ENCODE measurements at places on chromosomes 4 and X.
A peak's percentile ranks its signal among the peaks of the same experiment; 100 is the strongest.

DNA sequence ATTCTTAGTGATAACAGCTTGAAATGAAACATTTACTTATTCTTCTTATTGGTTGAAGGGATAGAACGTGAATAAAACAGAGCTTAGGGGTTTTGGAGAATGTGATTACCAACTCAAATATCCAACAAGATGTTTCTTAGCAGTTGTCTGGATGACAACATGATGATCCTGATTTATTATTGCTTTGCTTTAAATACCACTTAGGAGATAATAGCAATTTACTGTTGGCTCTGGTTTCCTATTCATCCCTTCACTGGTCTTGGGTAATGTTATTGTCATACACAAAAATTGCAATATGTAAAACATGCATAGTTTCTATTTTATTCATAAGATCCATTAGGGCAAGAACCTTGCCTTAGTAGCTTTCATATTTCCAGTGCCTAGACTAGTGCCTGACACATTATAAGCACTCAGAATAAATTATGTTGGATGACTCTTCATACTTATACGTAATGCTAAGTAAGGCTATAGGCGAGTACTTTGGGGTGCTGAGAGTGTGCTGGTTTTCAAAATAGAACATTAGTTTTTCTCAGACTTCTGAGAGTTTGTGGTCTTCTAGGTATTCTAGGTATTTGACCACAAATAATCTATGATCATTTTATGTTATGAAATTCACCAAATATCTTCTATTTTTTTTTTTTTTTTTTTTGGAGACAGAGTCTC lies 58.6 kb upstream of the PGRMC2 start:
- DNase-seq, result no peak

GRCh38 chrX:72245461-72246089 lies 6.7 kb upstream of the ERCC6L start:
- peak; percentile 57 for DNase-seq

- DNase-seq, result no peak
These were observed 214.8 kb downstream of the CRLF2 start for GRCh38 chrX:997631-998137.

DNA sequence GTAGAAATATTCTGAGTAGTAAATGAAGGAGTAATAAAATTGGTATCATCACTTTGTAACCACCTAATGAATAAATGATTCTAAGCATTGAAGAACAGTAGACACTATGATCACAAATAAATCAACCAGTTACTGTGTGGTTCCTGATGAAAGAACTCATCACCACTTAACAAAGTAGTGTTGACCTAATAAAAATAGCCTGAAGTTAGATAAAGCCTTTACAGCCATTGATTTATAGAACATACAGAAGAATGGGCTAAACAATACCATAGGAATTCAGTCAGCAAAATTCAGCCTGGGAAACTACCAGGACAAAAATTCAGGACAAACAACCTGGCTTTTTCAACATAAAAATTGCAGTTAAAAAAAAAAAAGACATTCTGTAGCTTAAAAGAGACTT lies 9.0 kb downstream of the SLC30A9 start:
- DNase-seq, result no peak

GRCh38 chr4:13327991-13328390 lies 156.1 kb downstream of the RAB28 start:
- DNase-seq, result no peak

DNA sequence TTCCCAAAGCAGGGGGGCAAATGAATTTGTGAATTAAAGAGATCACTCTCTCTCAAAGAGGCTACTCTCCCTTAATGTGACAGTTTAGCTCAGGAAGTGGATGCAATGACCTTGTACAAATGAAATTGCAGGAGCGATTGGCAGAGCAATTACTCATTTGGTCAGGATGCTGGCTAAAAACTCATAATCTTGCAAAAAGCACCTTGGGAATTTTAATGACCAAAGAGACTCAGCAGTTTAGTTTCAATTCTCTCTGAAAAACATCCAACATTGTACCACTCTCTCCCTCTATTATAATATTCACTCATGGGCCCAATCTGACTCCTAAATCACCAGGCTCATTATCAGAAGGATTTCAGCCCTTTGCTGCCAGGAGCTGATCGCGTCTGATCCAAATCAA lies 26.1 kb downstream of the PDGFC start:
- no peak for DNase-seq

DNA sequence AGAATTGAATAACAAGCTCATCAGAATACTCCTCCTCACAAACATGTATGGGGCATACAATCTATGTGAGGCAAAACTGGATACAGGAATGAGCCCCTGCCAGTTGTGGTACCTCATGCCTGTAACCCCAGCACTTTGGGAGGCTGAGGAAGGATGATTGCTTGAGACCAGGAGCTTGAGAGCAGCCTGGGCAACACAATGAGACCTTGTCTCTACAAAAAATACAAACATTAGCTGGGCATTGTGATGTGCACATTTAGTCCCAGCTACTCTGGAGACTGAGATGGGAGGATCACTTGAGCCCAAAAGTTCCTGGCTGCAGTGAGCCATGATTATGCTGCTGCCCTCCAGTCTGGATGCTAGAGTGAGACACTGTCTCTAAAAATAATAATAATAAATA lies 611.0 kb downstream of the NLGN4X start:
- no peak for DNase-seq

- no peak for DNase-seq
These were observed 328.6 kb upstream of the F9 start for GRCh38 chrX:139201924-139202323.

DNA sequence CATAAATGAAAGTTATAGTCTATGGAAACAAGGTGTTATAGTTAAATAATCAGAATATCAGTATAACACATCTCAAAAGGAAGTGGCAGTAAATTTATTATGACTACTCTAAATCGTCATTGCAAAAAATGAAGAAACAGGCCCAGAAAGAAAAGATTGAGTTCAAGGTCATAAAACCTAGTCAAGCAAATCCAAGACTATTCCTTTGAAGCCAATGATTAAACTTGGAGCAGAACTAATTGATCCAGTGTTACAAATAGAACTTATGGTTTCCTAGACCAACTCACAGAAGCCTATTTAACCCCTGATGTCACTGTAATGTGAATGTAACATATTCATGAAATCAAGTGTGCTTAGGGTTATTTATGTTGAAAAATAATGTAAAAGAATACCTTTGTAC lies 1.9 kb downstream of the FAM199X start:
- DNase-seq, result no peak

GRCh38 chrX:35382966-35383365 lies 415.2 kb upstream of the MAGEB16 start:
- no peak for DNase-seq

DNA sequence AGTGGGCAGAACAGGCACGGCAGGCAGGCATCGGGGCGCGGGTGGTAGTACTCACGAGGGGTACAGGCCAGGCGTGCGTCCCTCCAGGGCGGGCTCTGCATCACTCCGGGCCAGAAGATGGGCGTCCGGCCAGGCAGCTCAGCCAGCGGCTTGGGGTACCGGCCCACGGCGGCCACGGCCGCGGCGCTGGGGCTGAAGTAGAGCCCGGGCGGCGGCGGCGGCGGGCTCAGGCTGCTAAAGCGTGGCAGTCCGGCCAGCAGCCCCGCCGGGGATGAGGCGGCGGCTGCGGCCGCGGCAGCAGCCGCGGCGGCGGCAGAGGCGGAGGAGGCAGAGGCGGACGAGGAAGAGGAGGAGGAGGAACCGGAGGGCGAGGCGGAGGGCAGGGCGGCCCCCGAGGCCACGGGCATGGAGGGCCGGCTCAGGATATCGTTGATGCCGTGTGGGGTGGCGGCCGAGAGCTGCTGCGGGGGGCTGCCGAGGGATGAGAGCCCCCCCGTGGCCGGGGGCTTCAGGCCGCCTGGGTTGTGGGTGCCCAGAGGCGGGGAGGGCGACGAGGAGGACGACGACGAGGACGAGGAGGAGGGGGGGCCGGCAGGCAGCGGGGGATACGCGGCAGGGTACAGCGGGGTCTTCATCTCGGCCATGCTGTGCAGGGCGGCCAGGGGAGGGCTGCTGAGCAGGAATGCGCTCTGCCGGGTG lies 1.4 kb downstream of the NKX6-1 start:
- DNase-seq, result peak; percentile 18

- no peak for DNase-seq
These were observed 24.9 kb downstream of the DOCK11 start for GRCh38 chrX:118520216-118521206.

DNA sequence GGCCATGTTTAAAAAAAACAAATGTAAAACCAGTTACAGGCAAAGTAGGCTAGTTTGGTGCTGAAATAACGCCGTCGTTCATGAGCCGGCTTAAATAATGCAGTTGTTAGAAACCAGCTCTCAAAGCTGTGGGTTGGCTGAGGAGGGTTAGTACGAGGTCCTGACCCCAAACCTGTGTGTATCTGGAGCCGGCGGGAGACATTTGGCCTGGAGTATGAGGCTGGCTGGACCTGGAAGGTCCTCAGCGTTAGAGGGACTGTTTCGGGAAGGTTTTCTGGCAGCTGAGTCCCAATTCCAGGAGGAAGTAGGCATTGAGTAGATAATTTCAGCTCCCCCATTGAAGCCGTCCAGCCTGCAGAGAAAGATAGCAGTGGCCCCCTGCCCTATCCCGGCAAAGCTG lies 73.4 kb upstream of the PPP2R3B start:
- DNase-seq, result no peak

DNA sequence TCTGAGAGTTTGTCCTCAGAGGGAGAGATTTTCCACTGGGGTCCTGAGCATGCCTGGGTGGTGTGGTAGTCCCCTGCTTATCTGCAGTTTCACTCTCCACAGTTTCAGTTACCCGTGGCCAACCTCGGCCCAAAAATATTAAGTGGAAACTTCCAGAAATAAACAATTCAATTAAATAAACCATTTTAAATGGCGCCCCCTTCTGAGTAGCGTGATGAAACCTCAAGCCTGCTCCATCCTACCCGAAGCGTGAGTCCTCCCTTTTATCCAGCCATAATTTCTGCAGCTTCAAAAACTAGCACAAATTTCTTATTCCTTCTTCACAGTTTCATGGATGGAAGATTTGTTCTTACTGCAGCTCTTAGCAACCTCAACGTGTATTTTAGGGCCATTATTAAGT lies 26.7 kb downstream of the PNMA6E start:
- no peak for DNase-seq

DNA sequence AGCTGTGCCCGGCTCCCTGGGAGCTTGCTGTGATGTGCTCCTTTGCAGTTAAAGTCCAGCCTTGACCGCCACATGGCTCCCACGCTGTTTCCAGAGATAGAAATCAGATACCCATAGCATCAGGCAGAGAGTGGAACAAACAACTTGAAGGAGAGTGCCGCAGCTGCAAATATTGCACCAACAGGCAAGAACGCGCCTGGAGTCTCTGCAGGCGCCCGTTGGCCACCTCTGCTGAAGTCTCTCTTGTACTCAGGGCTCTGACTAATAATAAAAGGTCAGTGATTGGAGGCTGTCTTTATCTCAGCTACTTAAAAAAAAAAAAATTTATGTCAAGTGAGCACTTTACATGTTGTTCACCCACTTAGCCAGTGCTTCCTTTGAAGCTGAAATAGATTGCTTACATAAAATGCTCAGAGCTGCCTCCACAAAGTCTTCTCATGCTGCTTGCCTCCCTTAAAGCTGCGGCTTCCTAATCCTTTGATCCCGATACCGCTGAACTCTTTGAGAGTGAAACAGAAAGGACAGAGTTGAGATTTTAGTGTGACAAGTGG lies 30.9 kb upstream of the TENM3 start:
- no peak for DNase-seq

DNA sequence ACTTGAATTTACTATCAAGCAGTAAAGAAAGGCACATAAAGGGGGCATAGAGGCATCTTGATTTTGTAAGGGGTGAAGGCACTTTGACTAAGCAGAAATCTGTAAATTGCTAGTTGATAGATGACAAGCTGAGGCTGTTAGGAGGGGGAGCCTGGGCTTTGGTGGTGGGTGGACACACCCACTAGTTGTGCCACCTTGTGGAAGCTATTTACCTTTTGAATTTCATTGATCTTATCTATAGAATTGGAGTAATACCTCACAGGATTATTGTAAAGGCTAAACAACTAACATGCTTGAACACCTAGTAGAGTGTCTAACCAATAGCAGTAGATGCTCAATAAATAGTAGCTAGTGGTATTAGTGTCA lies 142.8 kb upstream of the KCNIP4 start:
- no peak for DNase-seq

DNA sequence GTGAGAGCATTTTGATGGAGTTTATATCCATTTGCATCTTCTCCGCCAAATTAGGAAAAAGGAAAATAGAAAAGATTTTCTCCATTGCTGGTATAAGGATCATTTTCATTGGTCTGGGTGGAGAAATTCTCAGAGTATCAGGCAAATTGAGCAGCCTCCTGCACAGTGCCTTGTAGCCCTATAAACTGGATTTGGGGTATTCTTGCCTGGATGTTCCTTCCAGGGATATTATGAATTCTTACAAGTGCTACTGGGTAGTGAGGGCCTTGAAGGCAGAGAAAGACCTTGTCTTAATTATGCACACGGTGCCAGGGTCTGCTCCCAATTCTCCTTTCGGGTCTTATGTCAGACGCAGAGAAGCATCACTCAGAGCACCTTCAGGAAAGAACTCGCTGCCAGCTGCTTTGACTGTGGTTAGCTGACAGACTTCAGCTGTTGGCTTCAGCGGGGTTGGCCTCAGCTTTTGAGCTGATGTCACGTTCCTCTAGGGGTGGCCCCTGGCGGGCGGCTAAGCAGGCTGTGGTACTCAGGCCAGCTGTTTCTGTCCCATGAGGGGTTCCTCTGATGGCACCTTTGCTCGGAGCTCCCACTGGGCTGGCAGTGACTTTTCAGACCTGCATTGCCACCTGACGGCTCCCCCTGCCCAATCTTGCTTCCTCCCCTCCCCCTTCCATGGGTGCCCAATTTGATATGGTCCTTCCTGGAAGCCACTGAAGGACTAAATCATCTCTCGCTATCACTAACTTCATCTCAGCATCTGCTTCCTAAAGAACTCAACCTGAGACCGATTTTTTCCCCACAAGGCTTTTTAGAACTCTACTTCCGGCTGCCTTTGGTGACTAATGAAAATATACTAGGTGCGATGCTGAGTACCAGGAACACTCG lies 519.5 kb downstream of the BCOR start:
- DNase-seq, result peak; percentile 26

DNA sequence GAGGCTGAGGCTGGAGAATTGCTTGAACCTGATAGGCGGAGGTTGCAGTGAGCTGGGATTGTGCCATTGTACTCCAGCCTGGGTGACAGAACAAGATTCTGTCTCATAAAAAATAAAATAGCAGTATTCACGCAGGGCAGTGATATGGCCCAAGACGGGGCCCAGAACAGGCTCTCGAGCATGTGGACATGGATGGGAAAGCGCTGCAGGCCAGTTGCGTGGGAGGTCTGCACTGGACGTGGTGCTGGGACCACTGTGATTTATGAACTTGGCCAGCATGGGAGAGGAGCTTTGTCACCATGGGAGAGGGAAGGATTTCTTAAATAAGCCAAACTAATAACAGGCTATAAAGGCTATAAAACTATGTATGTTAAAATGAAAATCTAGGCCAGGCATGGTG lies 51.6 kb downstream of the NSD2 start:
- no peak for DNase-seq

- no peak for DNase-seq
These were observed 763 bp downstream of the USP38 start for GRCh38 chr4:143185253-143186107.

Data from left cardiac atrium (tissue), 4 donors.